Muscle of leg (tissue), 16 donors: ENCODE measurements at places on chromosomes 5 and 9.

- no peak for DNase-seq
Measured at GRCh38 chr9:114889802-114890224, 40.6 kb downstream of the TNFSF8 start.

- peak; percentile 85 for DNase-seq
Measured at GRCh38 chr9:111036429-111036789, 1.9 kb downstream of the LPAR1 start.

DNA sequence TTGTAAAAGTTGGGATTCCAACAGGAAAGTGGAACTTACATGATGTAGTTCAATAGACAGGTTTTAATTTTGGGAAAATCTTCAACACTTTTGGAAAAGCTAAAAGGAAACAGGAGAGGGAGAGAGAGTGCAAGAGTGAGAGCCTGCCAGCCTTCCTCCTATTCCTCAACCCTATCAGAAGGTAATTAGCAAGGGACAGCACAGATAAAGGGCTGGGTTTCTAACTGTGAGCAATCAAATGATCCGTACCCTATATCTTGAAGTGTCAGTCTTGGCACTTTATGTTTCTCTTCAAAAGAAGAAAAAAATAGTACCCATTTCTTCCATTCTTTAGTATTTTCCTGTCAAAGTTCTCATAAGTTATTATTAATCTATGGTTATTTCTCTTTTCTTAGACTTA lies 79.4 kb downstream of the FER start:
- DNase-seq: no peak

DNA sequence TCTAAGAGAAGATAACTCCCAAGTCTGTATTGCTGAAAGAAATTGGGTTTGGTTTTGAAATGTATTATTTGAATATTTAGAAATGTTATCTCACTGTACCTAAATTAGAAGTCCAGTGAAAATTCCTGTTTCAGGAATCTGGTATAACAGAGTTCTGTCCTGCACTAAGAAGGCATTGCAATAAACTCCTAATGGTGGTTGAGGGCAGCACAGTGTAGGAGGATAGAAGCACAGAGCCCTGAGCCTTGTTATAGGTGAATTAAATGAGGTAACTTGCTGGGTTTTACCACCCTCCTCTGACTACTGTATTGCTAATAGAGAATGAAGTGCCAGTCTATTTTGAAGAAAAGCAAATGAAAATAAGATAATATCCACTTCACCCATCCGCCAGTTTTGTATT lies 143.4 kb downstream of the CD180 start:
- DNase-seq: no peak

DNA sequence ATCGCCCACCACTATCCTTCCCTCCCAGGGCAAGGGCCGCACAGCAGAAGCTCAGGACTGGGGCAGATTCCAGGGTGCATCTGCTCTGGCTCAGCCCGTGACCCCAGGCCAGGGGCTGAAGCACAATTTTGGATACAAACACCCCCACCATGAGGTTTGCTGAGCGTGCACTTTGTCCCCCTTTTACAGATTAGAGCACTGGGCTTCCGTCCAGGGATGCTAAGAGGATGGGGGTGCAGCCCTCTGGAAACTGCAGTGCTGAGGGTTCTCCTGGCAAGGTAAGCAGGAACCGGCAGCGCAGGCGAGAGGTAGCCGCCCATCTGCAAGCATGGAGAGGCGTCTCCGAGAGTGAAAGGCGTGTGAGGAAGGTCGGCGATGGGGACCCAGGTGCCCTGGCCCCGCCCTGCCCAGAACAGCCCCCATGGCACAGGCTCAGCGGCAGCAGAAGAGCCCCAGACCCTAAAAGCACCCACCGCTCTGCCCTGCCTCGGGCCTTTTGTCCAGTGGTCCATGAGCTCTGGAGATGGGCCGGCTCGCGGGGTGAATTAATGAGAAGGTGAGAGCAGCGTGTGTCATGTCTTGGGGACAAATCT lies 54.5 kb upstream of the OLFM1 start:
- DNase-seq: no peak

DNA sequence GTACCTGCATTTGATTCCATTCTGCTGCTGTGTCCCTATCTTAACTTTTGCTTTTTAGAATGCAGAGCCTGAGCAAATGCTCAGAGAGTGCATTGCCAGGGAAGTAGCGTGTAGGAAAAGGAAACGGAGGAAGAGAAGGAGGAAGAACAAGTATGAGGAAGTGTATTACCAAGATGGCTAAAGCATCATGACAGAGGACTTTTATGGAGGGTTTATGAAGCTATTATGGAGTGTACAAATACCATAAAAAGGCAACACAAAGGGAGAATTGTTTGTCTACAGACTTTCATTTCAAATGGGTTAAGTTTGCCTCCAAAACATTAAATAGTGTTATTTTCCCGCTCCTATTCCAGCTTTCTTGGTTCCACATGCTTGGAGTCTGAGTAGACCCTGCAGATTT lies 1899.8 kb upstream of the NUDT12 start:
- no peak for DNase-seq

GRCh38 chr5:177492841-177493240 lies 4.6 kb downstream of the PDLIM7 start:
- DNase-seq: no peak

- DNase-seq: no peak
Measured at GRCh38 chr9:90921969-90922368, 120.3 kb downstream of the SYK start.

DNA sequence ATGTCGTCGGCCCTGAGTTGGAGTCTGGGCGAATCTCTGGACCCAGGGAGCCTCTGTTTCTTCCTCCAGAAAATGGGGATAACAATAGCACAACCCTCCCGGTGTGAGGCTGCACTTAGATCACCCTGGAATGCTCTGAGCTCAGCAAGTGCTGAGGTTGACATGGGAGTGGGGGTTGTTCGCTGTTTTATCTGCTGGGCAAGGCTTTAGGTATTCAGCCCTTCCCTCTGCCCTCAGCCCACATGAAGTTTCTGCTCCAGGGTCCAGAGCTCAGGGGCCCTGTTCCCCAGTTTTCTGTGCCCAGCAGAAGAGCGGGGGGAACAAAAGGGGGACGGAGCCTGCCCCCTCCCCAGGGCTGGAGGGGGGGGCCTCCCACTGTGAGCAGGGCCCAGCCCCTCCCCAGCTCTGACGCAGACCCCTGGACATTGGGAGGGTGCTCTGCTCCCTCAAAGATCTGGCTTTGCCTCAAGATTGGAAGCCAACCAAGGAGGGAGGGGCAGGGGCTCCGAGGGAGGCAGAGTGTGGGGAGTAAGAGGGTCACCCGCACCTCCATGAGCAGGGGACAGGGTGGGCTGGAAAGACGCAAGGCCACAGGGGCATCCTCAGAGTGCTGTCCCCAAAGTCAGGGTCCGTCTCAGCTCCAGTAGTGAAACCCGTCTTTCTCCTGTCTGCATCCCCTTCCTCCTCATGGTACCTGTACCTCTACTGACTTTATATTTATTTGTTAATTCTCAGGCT lies 215.6 kb downstream of the C9orf50 start:
- DNase-seq: no peak

- no peak for DNase-seq
Measured at GRCh38 chr9:128006332-128006996, 25.7 kb upstream of the EEIG1 start.

GRCh38 chr9:133990366-133991213 lies 1.5 kb downstream of the VAV2 start:
- DNase-seq: peak; percentile 42

DNA sequence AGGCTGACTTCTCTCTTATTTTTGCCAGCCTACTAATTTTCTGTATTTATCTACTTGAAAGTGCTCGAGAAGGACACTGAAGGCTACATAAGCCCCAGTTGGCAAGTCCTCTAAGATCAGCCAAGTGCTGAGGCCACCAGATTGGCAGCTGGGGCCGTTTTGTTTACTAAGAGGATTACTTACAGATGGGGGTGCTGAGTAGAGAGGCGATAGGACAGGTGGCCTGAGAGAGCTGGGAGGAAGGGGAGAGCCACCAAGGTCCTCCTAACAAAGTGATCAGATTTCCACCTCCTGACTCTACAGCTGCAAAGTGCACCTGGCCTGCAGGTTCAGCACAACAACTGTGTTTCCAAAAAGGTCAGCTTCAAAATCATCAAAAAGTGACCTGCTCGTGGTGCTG lies 32.9 kb downstream of the FRMD3 start:
- peak; percentile 73 for DNase-seq

GRCh38 chr9:95264954-95265615 lies 52.4 kb downstream of the FANCC start:
- peak; percentile 48 for DNase-seq

- DNase-seq: no peak
Measured at GRCh38 chr9:119458068-119458467, 88.8 kb upstream of the BRINP1 start.

DNA sequence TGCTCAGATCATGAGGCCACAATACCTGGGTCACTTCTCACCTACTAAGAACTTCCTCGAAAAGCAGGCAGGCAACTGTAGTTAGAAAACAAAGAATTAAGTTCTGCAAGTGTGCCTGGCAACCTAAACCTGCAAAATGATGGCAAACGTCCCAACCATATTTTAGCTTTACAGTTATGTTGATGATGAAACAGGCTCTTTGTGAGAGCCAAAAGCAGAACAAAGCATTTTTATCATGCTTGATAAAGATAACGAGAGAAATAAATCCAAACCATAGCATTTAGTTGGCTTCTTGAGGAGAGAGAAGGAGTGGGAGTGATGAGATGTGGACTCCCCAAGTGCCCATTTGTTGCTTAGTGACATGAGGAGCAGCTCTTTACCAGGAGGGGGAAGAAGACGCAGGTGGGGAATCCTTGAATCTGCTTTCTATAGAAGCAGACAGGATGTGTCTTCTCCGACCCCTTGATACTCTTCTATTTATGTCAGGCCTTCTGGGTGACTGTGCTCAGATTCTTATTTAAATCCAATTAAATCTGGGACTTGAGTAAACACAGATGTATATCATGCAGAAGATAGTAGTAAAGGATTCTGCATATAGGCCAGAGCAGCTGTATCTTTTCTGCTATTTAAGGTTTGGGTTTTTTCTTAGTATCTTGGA lies 221.2 kb downstream of the TMEM167A start:
- DNase-seq: peak; percentile 91

DNA sequence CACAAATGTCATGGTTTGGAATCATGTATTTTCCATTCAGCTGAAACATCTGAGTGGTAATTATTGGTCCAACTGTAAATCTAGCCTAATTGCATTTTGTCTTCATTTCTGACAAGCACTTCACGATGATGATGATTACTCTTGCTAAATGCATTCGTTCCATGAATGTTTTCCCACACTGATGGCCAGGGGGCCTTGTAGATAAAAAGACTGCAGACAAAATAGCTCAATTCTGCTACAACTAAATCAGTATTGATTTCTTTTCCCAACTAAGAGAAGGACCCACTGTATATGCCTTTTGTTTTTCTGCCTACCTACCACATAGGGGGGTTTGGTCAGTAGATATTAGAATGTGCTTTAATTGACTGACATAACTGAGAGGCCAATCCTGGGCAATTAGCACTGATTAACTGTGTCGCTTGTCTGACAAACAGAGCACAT lies 1351.3 kb upstream of the NUDT12 start:
- DNase-seq: no peak

- DNase-seq: no peak
Measured at GRCh38 chr9:96122751-96123150, 179.2 kb downstream of the HSD17B3 start.

DNA sequence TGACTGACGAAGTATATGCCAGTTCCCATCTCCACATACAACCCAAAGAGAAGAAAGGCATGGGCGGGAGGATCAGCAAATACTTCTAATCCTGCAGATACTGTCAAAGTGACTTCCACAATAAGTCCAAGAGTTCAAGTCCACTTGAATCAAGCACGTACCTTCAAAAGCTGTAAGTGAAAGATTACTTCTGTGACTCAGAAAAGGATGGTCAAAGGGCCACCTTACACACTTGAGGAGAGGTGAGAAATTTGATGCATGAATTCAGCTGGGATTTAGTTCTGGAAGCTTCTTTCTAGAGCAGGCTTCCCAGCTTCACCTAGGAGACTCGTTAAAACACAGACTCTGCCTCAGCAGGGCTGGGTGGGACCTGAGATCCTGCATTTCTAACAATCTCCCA lies 357.5 kb downstream of the GLIS3 start:
- DNase-seq: no peak

- peak; percentile 94 for DNase-seq
Measured at GRCh38 chr5:142726188-142726731, 40.4 kb upstream of the FGF1 start.
